ENCODE measurements at places on chromosomes 16 and 17.

DNA sequence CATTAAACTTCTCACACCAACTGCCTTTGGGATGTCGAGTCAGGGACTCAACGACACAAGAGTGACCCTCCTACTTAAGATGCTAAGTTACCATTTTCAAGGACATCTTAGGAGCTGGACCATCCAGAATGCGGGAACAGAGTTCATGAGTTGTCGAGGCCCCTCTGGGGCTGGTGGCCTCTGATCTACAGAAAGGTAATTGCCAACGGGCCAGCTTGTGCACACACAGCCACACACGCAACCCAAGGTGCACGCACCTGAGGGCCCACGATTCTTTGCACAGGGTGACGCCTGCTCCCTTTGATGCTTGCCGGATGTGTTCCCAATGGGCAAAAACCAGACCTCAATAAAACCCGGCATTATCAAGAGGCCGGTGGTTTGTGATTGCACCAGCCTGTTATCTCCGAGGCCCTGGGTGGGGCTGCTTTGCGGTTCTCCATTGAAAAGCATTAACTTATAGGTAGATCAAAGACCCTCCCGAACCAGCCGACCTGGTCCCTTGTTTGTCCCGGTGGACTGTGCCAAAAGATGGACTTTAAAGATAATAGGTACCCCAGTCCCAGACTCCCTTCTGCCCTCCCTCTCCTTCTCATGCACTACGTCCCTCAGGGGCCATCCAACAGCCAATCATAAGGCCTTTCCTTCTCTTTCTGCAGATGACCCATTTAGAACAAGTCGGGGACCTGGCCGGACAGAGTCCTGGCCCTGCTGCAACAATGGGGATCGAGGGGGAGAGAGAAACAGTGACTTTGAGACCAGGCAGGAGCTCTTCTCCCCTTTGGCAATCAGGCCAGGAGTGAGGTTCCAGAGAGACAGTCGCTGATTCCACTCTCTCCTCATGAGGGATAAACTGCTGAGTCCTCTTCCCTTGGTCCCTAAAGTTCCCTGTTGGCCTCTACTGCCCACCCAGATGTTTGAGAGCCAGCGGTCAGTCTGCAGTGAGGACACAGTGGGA is 292.5 kb downstream of the SOX9 start:
- DNase-seq: no peak

- no peak for DNase-seq
Measured at GRCh38 chr17:48246612-48247011, 139.0 kb downstream of the SNX11 start.

DNA sequence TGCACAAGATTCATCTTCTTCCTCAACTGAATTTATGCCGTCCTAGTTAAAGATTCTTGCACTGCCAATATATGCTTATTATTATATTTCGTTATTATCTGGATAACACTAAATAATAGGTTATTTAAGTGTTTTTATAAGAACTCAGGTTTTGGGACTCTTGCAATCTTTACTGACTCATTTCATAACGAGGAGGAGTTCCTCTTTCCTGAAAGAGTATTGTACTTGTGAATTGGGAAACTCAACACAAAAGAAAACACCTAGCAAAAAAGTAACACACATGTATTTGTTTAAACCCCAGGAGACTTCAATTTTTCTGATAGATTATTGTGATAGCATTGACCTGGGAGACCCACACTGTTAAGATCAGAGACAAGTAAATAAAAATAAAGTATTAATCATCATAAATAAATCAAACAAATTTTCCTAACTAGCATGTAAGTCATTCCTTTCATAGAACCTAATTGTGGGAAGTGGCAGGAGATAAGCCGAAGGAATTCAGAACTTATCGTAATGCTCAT is 505.8 kb downstream of the KCNJ2 start:
- DNase-seq: no peak

DNA sequence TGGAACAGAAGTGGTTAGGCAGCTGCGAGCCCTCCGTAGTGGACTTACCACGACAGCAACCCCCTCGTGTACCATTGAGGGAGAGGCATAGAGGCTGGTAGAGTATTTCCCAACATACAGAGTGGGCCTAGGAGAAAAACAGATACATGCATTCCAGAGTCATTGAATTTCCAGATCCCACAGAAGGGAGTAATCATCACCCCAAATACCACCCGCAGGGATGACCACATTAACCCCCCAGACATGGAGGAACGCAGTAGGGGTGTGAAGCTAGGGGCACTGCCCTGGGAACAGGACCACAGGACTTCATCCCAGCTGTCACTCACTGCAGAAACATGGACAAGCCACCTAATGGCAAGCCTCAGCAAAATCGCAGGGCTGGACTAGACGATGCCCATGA is 44.7 kb upstream of the ICAM2 start:
- DNase-seq: no peak

DNA sequence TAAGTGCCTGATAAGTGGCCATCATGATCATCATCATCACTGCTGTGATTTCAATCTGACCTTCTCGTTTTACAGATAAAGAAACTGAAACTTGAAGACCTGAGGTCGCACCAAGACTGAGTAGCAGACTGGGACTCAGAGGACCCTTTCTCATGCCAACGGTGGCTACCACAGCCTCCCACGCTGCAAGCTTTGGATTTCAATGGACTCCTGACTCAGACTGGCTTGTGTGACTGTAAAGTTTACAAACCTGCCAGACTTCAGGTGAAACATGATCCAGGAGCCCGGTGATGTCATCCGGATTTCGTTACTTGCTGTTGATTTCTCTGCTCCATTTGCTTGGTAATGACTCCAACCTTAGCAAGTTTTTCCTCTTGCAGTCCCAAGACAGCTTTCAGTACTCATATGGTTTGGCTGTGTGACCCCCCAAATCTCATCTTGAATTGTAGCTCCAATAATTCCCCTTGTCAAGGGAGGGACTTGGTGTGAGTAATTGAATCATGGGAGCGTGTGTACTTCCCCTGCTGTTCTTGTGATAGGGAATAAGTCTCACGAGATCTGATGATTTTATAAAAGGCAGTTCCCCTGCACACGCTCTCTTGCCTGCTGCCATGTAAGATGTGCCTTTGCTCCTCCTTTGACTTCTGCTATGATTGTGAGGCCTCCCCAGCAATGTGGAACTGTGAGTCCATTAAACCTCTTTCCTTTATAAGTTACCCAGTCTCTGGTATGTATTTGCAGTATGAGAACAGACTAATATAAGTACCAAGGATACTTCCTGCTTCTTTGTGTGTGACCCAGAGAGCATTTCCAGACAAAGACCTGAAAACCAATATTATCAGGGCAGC is 26.7 kb upstream of the IRX6 start:
- peak; percentile 64 for DNase-seq

GRCh38 chr17:9050801-9051401 is 29.6 kb downstream of the NTN1 start:
- DNase-seq: no peak

- no peak for DNase-seq
Measured at GRCh38 chr16:86227801-86228200, 282.5 kb upstream of the FOXF1 start.

GRCh38 chr16:46833460-46833800 is 2.5 kb upstream of the C16orf87 start:
- no peak for DNase-seq

- DNase-seq: no peak
Measured at GRCh38 chr16:69711115-69711740, 15.1 kb downstream of the NQO1 start.

DNA sequence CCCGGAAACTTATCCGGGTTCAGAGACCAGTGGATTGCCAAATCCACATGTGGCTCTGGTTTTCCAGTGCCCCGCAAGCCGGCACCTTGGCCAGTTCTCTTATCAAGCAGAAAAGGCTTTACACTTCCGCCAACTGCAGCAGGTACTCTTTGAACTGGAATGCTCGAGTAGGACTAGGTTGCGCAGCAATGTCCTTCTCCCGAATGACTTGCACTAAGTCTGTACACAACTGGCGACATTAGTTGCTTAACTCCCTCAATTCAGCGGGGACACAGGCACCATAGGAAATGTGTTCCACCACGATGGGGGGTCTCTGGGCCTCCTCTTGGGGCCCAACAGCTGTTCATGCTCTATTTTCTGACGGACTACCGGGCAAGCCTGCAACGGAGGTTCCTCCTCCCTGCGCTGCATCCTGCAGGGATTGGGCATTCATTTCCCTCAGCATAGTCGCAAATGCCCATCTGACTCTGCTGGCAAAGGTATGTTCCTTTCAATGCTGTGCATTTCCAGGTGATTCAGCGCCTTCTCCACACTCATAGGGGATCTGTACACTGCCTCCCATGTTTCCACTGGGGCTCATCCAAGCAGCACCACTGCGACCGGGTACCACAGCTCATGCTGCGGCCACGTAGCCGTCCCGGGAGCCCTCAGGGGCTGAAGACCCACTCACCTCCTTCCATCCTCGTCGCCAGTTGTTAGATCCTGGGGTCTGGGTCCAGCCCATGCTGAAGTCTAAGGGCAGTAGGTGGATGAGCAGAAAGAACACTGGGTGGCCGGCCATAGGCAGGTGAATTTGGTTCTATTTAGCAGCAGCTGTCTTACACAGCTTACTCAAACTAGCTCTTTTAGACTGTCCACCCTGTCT is 34.2 kb upstream of the APPBP2 start:
- DNase-seq: no peak

DNA sequence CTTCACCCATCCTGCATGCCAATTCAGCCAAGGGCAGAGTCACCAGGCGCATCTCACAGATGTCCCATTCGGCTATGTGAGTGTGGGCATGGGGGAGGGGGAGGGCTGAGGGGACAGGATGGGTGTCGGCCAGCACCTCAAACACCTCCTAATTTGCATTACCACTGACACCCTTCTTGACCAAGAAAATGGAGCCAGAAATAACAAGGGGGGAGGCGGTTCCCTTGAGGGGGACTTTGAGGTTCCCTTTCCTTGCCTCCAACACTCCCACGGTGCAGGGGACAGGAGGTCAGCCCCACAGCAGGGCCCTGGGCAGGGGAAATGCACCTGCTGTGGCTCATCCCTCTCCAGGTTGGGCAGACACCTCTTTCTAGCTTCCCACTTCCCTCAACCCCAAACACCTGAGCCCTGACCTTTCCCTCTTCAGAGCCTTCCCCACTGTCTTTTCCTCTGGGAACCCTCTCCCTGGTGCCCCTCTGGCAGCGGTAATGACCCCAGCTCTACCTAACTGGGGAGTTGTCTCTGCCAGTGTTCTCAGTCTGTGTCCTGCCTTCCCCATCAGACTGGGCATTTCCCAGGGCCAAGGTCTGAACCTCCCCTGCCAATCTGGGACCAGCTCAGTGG is 18.2 kb upstream of the TBX21 start:
- DNase-seq: no peak

GRCh38 chr17:1067282-1067956 is 70.5 kb downstream of the TIMM22 start:
- no peak for DNase-seq

DNA sequence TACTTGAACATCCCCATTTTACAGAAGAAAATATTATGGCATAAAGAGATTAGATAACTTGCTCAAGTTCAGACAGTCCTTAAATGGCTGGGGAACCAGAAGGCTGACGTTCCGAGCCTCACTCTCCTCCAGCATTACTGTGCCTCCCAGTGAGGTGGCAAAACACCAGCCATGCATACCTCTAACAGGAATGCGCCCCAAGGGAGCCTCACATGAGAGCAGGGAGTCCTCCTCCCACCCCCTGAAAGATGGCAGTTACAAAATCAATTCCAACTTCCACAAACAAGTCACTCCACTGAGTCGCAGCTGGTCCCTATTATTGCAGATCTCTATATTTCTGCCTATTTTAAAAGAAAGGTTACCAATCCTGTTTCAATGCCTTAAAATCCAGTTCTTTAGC is 55.5 kb downstream of the ANKFY1 start:
- DNase-seq: no peak

GRCh38 chr16:81518439-81518757 is 73.8 kb downstream of the CMIP start:
- no peak for DNase-seq

DNA sequence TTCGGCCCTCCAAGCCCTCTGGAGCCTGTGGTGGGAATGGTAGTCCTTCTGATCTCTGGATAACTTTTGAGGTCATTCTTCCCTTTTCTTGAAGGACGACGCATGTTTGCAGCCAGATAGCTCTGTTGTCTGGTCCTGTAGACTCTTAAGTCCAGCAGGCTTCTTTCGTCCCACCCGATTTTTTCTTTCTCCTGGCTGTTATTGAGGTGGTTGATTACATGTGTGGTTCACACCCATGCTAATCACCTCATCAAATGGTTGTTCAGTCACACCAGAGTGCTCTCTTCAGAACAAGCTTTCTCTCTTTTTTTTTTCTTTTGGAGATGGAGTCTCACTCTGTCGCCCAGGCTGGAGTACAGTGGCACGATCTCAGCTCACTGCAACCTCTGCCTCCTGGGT is 30.6 kb downstream of the PIGL start:
- DNase-seq: no peak

DNA sequence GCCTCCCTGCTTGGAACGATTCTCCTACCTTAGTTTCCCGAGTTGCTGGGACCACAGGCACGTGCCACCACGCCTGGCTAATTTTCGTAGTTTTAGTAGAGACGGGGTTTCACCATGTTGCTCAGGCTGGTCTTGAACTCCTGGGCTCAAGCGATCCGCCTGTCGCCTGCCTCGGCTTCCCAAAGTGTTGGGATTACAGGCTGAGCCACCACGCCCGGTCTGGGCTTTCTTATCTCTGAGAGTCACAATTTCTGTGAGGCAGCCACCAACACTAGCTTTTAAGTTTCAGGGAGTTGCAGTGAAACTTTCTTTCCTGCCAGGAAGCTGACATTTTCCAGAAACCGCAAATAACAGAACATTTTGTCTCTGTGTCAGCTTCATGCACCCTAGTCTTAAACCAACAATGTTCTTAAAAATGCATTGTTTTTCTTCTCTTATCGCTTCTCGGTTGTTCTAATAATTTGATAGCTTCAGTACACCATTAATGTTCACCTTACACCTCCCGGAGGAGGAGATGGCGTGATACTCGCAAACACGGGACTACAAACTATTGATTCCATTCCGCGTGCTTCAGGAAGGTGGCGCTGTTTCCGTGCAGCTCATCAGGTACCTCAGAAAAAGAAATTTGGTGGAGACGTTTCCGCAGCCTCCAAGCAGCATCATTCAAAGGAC is 7.4 kb upstream of the DHRS7B start:
- DNase-seq: peak; percentile 38

DNA sequence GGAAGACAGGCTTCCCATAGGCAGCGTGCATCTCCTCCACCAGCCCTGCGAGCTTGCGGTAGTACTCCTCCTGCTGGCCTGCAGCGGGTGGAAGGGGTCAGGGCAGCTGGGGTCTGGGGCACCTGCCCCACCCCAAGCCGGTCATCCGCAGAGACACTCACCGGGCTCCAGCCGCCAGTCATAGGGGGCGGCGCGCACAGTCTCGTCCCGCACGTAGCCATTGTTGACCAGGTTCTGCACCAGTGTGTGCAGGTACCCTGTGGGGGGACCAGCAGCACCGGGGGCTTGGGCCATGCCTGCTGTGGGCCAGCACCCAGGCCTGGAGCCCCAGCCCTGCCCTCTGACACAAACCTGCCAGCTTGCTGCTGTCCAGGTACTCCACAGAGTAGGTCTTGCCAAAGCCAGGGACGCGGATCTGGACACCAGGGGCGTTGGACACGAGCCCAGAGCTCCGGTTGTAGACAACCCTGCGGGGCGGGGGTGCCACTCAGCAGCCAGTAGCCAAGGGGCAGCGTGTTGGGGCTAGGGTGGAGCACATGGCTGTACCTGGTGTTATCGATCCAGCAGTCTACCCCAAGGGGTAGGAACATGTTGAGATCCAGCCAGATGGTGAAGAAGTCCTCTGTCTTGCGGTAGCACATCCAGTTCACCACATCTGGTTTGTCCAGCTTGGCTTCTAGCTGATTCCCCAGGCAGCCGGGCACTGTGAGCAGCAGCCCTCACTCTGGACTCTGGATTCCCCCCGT is 1.2 kb downstream of the LCAT start:
- DNase-seq: no peak
